ENCODE measurements at places on chromosomes 2 and 18.

DNA sequence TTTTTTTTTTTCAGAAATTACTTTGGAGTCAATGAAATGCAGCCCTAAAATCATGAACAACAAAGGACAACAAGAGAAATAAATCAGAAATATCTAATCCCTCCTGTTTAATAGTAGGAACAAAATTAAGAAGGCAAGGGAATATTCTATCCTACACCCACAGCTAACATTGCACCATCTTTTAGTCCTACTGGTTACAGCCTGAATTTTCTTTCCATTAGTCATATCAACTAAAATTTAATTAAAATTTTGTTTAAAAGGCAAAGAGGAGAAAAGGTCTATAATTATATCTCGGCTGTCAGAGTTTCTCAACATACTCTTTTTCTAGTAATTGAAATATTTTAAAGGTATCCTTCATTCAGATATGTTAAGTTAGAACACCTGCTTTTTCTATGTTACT lies 61.9 kb downstream of the DTNA start:
- no peak for DNase-seq

DNA sequence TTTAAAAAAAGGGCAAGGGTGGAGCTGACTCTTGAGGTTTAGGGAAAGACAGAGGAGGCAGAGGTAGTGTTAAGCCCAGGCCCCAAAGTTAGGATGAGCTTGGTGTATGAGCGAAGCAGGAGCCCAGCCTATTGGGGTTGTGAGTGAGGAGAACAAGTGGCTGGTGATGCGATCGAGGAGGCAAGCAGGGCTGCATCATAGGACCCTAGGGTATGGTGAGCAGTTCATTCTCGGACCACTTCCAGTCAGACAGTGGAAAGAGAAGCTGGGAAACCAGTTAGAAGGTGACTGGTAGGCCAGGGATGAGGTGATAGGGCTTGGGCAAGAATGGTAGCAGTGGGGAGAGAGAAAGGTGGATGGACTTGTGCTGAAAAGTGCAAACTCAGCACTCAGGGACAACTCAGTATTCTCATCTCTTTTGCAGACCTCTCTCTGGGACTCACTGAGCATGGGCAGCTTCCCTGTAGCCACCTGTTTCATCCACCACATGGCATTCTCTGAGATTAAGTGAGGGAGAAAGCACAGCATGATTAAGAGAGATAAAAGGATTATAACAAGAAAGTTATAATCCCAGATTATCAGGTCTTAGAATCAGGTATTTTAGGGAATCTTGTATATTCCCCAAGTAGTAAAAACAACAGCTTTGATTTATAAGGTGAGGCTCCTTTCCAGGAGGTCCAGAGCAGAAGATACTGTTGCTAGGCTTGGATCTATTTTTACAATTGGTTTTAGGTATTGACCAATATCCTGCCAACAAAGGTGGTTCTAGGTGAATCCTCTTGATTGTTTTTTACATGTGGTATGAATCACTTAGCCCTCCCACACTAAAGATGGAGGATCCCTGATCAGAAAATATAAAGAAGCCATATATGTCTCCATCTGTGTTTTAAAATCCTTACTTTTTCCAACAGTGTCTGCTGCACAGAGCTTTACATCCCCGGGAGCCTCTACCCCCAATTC lies 38.3 kb downstream of the XRCC5 start:
- DNase-seq: no peak

DNA sequence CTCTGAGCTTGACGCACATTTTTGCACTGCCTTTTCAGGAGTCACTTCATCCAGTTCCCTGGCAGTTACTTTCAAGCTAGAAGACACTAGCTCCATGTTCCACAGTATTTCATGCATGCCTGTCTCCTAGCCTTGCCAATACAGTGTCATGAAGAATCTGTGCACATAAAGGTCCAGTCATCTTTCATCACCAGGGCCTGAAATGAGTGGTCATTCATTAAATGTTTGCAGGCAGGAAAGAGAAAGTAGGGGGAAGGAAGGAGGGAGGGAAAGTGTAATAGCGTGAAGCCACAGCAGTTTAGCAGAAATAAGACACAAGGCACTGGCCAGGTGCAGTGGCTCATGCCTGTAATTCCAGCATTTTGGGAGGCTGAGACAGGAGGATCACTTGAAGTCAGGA lies 92.4 kb upstream of the COPS8 start:
- DNase-seq: no peak

DNA sequence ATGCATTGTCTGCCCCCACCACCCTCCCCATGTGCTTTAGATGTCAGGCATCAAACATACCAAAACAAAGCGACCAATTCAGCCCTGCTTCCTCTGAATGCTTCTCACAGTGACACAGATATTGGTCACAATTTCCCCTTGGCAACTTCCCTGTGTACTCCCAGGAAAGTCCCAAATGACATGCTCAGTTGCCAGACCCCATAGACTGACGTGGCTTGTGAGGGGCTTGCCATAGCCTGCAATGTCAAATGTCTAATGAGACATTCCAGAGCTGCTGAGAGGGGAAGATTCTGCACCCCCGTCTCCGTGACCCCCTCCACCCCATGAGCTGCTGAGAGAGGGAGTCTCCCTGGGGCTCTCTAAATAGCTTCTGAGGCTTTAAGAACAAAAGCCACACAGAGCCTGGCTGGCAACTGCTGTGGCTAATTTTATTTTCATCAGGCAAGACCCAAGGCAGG lies 47.3 kb downstream of the RFTN2 start:
- no peak for DNase-seq

GRCh38 chr2:82498777-82499443 lies 1960.2 kb downstream of the SUCLG1 start:
- DNase-seq: no peak

DNA sequence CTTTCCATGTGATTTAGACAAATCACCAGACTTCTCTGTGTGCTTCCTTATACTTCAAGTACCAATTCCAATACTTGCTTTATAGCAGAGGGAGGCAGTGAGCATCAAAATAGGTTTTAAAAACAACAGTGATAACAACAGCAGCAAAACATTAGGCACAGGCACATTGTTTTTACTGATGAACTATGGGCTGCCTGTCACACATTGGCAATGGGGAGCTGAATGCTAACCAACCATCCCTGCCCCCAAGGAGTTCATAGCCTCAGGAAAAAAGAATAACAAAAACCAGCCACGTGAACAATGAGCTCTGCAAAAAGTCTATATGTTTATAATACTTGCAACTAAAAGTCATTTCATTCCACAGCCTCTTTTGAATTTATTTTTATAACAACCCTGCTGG lies 287.9 kb upstream of the TRIB2 start:
- DNase-seq: no peak

Data from omental fat pad (tissue), 4 donors.